ENCODE measurements at places on chromosomes 1 and 21.

GRCh38 chr1:214400131-214400530 is 119.2 kb downstream of the SMYD2 start:
- no peak for DNase-seq

GRCh38 chr1:60470246-60470645 is 396.7 kb upstream of the C1orf87 start:
- no peak for DNase-seq

- no peak for DNase-seq
These were observed 1.4 kb downstream of the ITGB2 start for GRCh38 chr21:44919111-44919912.

DNA sequence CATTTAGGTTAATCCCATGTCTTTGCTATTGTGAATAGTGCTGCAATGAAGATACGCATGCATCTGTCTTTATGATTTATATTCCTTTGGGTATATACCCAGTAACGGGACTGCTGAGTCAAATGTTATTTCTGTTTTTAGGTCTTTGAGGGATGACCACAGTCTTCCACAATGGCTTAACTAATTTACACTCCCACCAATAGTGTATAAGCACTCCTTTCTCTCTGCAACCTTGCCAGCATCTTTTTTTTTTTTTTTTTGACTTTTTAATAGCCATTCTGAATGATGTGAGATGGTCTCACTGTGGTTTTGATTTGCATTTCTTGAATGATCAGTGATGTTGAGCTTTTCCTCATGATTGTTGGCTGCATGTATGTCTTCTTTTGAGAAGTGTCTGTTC is 33.5 kb downstream of the ASH1L start:
- DNase-seq = no peak

GRCh38 chr1:109267743-109268300 is 15.1 kb downstream of the PSRC1 start:
- no peak for DNase-seq

DNA sequence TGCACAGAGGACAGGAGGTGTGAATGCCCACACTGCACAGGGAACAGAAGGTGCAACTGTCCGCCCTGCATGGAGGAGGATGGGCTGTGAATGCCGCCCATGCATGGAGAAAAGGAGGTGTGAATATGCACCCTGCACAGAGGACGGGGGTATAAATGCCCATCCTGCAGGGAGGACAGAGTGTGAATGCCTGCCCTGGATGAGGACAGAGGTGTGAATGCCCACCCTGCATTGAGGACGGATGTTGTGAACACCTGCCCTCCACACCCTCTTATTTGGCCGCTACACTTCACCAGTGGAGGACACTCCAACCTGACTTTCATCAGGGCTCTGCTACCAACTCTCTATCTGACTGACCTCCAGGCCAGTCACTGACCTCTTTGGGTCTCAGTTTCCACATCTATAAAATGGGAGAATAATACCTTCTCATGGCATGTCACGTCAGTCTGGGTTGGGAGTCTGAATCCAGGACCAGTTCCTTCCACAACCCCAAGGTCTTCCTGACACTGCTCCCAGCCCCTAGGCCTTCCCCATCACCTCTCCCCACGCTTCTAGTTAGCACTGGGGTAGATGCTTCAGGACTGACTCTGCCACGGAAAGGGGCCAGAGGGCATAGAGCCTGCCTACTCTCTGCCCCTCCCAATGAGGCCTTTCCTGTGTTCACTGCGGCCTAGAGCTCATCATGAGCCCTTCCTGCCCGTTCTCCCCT is 28.4 kb downstream of the ZBTB17 start:
- DNase-seq = no peak

GRCh38 chr1:172733815-172734214 is 74.9 kb downstream of the FASLG start:
- DNase-seq = no peak

DNA sequence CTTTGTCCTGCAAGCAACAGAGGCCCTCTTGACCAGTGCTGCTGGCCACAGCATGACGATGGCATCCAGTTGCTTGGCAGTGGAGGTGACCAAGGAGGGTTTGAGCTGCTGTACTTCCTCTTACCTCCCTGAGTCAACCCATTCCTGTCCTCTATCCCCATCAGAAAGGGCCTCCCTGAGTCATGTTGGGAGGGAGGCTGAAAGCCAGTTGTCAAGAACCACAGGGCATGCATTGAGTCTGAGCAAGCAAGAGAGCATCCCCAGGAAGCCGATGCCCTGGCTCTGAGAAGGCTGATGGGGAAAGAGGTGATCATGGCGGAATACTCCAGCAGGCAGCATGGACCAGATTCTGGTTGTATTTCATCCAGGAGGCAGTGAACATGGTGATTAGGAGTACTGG is 69.6 kb downstream of the LACTBL1 start:
- DNase-seq = no peak

GRCh38 chr1:164683235-164683634 is 124.3 kb downstream of the PBX1 start:
- no peak for DNase-seq

GRCh38 chr1:202034149-202034682 is 23.8 kb downstream of the ELF3 start:
- DNase-seq = no peak

DNA sequence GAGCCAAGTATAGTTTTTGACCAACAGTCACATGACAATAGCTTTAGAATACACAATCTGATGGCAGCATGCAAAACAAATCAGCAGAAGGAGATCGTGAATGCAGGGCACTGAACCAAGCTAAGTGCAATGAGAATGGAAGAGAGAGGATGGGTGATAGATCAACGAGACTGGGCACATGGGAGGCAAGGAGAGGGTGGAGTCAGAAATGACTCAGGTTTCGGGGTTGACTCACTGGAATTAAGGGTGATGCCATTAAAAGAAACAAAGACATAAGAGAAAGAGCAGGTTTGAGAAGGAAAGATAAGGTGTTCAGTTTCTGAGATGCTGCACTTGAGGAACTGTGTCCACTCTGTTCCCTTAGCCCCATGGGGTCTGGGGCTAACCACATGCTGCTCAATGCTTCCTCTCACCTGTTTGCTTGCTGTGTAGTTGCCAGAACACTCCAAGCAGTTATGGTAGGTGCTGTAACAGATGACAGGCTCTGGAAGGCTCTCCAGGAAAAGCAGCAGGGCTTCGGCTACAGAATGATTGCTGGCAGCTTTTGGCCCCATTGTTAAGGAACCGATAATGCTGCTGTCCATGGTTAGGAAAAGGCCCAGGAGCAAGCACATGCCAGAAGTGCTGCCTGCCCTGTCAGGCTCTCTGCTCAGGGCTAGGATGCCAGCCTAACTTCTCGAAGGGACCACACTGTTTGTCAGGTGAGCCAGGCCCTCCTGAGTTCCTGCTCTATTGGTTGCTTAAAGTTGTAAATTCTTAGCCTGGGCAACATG is 6.1 kb upstream of the MTF1 start:
- DNase-seq = no peak

- no peak for DNase-seq
These were observed 31.8 kb upstream of the BEND5 start for GRCh38 chr1:48808496-48808895.

DNA sequence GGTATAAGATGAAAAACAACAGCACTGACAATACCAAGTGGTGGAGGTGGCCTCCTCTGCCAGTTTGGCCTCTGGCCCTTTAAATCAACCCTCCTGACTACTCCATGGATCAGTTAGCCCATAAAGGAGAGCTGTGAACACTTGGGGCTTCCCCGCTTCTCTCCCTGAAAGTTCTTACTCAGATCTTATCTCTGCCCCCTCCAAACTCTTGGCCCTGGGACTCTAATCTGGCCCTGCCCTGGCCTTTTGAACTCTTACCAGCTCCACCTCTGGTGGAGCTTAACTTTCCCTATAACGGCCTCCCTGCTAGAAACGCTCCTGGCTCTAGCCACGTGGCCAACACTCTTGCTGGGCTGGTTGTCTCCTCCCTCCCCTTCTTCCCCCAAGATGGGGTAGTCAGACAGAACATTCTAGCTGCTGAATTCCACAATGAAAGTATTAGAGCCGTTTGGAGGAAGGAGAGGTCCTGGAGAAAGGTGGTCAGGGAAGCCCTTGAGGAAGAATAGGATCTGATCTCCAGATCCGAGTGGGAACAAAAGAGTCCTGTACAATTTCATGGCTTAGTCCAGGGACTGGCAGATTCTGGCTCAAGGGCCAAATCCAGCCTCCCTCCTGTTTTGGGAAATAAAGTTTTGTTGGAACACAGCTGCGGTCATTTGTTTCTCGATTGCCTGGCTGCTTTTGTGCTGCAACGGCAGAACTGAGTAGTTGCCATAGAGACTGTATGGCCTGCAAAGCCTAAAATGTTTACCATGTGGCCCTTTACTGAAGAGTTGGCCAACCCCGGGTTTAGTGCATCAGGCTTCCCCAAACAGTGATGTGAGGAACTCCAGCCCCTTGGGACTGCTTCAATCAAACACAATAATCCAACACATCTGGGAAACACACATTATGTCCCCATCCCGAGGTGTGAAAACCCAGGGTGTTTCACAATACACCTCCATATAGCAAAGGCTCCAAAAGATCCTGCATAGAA is 9.5 kb upstream of the PIGR start:
- DNase-seq = no peak

DNA sequence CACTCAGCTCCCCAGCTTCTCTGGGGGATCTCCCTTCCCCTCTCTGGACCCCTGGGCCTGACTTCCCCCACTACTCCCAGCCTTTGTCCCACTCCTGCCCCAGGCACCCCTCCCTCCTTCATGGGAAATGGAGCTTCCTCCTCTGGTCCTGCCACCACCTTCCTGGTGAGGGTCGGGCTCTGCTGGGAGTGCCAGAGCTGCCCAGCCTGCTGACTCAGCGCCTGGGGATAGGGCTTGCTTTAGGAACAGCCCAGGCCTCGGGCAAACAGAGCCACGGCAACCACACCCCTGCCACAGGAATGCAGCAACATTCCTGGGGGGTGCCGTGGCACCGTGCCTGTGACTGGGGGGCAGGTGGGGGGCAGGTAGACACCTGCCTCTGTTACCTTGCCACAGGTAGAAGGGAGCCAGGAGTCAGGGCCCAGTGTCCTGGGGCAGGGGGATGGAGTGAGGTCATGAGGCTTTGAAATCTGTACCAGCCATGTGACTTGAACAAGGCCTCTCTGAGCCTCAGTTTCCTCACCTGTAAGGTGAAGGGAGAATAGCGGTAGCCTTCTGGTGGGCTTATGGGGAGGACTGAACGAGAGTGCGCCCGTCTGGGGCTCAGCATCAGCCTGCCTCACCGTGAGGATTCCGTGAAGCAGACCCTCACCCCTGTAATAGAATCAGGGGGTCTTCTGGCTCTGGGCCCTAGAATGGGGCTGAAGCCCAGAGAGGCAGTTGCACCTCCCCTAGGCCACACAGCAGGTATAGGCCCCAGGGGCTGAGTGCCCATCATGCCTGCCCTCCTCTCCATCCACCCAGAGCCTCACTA is 17.8 kb upstream of the EPHA2 start:
- DNase-seq = no peak

GRCh38 chr1:17742583-17742982 is 12.6 kb upstream of the ACTL8 start:
- no peak for DNase-seq

DNA sequence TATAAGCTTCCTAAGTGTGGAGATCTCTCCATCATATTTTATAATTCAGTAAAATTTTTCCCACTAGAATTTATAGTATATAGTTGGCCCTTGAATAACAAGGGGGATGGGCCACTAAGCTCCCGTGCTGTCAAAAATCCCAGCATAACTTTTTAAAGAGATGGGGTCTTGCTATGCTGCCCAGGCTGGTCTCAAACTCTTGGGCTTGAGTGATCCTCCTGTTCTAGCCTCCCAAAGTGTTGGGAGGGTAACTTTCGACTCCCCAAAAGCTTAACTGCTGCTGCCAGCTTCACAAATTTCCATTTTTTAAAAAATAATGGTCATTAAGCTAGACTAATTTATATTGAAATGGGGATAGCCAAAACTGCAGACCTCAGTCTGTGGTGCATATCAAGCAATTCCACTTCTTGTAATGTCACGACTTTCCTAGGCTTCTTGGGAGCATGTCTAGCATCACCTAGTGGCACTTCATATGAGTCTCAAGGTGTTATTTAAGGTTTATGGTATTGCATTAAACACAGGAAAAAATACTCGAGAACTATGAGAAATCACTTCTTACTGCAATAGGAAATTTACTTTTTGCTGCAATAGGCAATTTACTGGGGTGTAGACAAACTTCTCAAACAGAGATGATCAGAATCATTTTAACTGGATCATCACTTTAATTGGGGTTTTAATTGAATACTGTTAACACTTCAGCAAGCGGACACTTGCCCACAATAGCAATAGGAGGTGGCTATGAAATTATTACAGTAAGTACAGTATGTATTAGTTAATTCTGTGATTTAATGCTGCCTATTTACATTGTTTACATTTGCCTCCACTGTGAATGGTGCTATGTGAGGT is 19.3 kb upstream of the ACTA1 start:
- peak; percentile 58 for DNase-seq

- DNase-seq = no peak
These were observed 26.0 kb downstream of the MACF1 start for GRCh38 chr1:39230261-39231190.
